ENCODE measurements at places on chromosomes 3 and 15. TPM values are rescaled to one million over a fixed set of nuclear protein-coding genes. Genes with fewer than 3 reads are reported as not detected.
A peak's percentile ranks its signal among the peaks of the same experiment; 100 is the strongest.

LRTM1 gene
- total RNA-seq = not detected

CADM2 gene
- total RNA-seq = 0.65 TPM

CCR3 gene
- not detected for total RNA-seq

SLC51B gene
- total RNA-seq = not detected

- no peak for DNase-seq
Observed at GRCh38 chr3:188123170-188123905, 30.6 kb upstream of the LPP start.

- no peak for DNase-seq
Observed at GRCh38 chr15:25972141-25972675, 109.1 kb upstream of the ATP10A start.

DNA sequence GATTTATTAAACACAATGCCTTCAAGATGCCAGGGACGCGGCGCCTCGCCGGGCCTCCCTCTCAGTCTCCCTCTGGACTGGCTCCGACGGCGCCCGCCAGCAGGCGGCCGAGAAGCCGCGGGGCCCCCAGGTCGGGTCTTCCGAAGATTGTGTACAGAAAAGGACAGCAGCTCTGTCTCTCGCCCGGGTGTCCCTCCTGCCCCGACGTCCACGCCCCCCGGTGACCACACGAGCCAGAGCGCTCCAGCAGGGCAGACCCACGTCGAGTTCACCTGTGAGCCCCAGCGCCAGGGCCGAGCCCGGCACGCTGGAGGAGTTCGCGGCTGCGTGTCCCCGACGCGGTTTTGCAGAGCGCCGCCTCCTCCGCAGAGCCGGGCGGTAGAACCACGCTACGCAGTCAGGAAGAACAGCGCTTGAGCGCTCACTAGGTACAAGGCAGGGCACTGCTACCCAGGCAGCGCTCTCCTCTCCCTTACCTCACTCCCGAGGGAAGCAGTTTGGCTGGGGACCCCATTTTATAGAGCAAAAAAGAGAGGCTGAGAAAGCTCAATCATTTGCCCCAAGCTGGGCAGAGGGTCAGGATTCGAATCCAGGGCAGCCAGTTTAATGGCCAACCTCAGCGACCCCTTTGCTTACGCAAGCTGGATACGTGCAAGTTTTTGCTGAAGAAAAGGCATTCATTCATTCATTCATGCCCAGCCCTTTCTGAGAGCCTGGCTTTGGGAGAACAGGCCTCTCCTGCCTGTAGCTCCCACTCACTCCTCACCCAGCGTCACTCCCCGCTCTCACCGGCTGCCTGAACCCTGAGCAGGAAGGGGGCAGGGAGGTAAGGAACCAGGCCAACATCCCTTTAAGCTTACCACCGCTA is 3.0 kb upstream of the TLE3 start:
- peak; percentile 88 for DNase-seq

- no peak for DNase-seq
Observed at GRCh38 chr3:16437640-16438039, 75.9 kb downstream of the RFTN1 start.

- DNase-seq = peak; percentile 38
Observed at GRCh38 chr15:68424754-68425390, 7.1 kb downstream of the ITGA11 start.

DNA sequence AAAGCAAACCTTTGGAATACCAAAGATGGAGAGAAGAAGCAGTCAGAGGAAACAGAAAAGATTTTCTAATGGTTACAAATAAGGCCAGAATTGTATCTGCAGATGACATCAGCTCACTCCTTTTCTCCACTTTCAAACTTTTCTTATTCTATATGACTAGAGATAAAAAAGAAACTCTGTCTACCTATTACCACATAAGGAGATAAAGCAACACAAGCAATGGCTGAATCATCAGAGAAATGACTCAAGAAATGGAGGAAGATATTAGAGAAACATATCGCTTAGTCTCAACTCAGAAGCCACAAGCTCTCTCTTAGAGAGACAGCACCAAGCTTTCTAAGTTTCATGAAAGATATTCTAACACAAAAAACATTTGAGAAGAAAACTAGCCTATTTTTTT is 784.0 kb downstream of the ZPLD1 start:
- no peak for DNase-seq

DNA sequence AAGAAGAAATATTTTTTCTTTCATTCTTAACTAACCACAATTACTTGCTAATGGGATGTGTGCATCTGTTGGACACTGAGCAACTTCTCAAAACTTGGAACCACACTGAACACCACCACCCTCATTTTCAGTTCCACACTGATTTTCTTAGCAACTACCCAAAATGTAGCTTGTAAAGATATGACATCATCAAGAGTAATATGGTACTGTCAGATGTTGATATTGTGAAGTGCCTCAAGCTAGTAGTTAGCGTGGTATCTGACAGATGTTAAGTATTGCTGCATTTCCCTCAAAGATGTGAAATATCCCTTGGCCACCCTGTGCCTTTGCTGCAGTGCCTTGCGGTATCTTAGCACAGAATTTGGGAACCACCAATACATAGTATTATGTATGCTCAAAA is 9.3 kb downstream of the RFTN1 start:
- DNase-seq = no peak

DNA sequence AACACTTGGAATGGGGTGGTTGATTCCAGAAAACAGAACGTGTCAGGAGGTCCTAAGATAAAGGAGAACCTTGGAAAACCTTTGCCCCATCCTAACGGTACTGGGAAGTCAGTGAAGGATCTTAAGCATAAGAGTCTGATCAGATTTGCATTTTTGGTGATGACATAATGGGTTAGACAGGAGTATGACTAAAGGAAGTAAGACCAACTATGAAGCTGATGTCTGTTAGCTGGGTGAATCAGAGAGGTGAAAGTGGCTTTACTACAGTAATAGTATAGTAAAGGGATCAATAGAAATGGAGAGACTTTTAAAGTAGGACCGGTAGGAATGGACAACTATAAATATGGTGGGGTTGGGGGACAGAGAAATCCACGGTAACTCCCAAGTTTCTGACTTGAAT is 12.6 kb downstream of the GTF2A2 start:
- no peak for DNase-seq

Measured in cardiac septum (tissue), 1 donor.